ENCODE measurements at places on chromosomes 7 and 10. TPM values are rescaled to one million over a fixed set of nuclear protein-coding genes. Genes with fewer than 3 reads are reported as not detected.
A peak's percentile ranks its signal among the peaks of the same experiment; 100 is the strongest.

DNA sequence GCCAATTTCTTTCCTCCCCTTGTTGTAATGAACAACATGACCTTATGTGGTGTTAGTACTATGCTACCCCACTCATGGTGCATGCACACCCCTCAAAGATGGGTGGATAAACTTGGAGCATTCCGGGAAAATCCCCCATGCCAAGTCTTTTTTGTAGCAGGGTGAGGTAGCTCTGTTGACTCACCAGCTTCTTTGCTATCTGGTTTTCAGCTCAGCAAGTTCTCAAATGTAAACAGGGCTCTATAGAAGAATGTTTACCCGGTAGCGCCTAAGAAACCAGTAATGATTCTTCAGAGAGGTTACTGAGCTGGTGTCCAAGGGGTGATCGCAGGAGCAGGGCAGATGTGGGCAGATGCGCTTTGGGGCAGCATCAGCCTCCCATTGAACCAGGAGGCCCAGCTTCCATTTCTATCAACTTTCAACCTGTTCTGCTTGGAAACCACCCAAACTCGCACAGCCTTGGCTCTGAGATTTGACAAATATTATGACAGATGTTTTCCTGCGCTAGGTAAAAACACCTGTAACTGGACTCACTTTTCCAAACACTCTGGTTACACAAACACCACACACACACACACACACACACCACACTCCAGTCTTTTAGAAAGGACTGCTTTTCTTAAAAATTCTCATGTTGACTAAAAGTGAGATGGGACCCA, 87.8 kb downstream of the ZRANB1 start:
- peak; percentile 50 for DNase-seq

GRCh38 chr7:149783386-149784250, 10.2 kb upstream of the ZNF467 start:
- no peak for DNase-seq

The UNCX gene
- polyA plus RNA-seq: not detected

DNA sequence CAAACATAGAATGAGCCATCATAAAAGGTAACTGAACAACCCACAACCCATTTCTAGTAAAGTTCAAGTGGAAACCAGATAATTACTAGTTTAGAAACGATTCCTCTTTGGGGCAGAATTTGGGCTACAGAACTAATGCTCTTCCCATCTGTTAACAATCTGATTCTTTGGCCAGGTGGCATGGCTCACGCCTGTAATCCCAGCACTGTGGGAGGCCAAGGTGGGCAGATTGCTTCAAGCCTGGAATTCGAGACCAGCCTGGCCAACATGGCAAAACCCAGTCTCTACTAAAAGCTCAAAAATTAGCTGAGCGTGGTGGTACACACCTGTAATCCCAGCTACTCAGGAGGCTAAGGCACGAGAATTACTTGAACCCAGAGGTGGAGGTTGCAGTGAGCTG, 18.5 kb downstream of the CYP51A1 start:
- DNase-seq: no peak

The TCAF2 gene
- 1.9 TPM for polyA plus RNA-seq

The HNRNPA2B1 gene
- 602 TPM for polyA plus RNA-seq

The TDRD1 gene
- 0.22 TPM for polyA plus RNA-seq

- peak; percentile 96 for DNase-seq
These were observed 966.0 kb downstream of the LRMDA start for GRCh38 chr10:76397181-76398042.

The SORBS1 gene
- 0.26 TPM for polyA plus RNA-seq

The EIF4H gene
- 292 TPM for polyA plus RNA-seq

DNA sequence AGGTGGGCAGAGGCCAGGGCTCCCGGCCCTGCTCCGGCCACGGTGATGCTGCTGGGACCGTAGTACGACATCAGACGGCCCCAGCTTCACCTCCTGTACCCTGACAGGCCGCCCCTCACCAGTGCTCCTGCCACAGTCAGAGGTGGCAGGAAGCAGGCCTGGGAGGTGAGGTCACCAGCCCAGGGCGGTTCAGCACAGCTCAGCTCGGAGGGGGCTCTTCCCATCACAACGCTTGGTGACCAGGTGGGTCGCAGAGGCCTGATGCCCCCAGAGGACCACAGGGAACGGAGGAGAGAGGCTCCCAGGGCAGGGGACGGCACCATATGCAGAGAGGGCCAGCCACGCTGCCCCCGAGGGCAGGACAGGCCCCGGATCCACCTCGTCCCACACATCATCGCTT, 8.8 kb downstream of the MICALL2 start:
- DNase-seq: no peak

The OR2F2 gene
- polyA plus RNA-seq: not detected

- no peak for DNase-seq
These were observed 395 bp downstream of the ZNF487 start for GRCh38 chr10:43437141-43437870.

The SFXN4 gene
- 18.1 TPM for polyA plus RNA-seq

The TMED4 gene
- 74.5 TPM for polyA plus RNA-seq

DNA sequence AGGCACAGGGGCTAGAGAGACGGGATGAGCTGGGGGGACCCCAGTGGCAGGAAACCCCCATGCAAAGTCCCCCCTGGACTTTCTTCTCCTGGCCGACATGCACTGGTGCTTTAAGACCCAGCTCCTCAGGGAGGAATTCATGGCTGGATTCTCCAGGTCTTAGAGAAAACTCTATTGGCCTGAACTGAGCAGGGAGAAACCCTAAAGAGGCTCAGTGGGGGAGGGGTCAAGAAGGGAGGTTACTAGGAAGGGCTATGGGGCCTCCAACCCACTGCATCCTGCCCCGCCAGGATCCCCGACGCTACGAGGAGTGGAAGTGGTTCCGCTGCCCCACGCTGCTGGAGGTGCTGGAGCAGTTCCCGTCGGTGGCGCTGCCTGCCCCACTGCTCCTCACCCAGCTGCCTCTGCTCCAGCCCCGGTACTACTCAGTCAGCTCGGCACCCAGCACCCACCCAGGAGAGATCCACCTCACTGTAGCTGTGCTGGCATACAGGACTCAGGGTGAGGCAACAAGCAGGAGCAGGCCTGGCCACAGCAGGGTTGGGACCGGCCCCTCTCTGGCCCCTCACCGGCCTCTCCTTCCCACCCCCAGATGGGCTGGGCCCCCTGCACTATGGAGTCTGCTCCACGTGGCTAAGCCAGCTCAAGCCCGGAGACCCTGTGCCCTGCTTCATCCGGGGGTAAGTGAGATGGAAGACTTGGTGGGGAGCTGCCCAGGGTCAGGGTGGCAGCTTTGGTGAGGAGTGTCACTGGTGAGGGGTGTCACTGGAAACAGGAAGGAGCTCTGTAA, 13.8 kb downstream of the ATG9B start:
- DNase-seq: peak; percentile 32

The PPP1R17 gene
- polyA plus RNA-seq: not detected

DNA sequence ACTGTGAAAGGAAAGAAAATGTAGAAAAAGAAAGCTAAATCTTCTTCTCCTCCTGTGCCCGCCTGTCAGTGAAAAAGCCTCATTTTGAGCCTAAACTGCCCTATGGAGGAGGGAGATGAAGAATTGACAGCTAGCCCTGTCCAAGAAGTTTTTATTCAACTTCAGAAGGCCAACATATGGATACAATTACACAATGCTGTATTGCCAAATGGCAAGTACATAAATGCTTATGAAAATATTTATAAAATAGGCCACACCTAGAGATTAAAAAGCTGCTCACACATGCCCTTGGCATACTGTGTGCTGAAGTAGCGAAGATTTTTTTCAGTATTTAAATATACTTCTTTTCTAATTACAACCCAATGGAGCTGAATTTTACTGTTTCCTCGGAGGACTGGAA, 65.1 kb upstream of the NEBL start:
- no peak for DNase-seq

GRCh38 chr10:79905322-79906314, 43.3 kb downstream of the SFTPD start:
- DNase-seq: peak; percentile 9

The LBX1 gene
- not detected for polyA plus RNA-seq

GRCh38 chr10:79459243-79459642, 13.8 kb upstream of the ZCCHC24 start:
- DNase-seq: no peak

DNA sequence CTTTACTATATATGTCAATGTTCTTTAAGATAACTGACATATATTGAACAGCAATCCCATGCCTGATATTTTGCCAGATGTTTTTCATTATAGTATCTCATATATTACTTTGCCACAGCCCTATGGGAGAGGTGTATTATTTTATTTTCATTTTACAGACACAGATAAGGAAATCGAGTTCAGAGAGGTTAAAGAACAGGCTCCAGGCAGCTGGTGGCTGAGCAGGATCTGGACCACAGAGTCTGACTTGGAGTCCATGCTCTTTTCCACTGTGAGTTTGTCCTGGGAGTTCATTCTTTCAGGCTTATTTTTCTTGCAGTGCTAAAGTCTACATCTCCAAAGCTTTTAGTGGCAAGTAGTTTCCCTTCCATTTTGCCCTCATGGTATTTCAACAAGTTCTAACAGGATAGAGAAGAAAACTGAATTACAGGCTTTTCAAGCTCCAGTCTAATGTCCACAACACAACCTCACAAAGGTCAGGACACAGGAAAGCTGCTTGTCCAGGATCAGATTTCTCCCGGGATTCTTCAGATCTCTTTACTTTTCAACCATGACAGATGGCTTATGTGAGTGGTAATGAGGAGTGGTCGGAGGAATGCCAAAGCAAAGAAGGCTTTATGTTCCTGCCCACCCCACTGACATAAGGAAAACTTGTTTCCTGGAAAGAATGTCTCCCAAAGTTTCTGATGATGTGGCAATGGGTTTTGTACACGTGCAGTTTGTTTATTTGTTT, 13.1 kb upstream of the SLC35B4 start:
- DNase-seq: no peak

The GJD4 gene
- not detected for polyA plus RNA-seq

- DNase-seq: no peak
These were observed 39.8 kb upstream of the C10orf67 start for GRCh38 chr10:23384364-23384763.

DNA sequence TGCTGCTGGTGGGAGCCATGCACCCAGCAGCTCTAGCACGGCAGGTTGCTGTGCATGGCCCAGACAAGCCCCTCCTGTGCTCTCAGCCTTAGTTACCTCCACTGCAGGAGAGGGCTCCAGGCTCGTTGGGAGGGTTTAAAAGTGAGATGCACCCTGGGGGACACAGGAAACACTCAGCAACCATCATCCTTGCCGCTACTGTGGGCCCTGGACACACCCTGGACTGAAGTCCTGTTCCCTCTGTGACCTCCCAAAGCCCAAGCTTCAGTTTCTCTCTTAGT, 49.0 kb downstream of the FOXL3 start:
- no peak for DNase-seq

The FAM241B gene
- 0.55 TPM for polyA plus RNA-seq

DNA sequence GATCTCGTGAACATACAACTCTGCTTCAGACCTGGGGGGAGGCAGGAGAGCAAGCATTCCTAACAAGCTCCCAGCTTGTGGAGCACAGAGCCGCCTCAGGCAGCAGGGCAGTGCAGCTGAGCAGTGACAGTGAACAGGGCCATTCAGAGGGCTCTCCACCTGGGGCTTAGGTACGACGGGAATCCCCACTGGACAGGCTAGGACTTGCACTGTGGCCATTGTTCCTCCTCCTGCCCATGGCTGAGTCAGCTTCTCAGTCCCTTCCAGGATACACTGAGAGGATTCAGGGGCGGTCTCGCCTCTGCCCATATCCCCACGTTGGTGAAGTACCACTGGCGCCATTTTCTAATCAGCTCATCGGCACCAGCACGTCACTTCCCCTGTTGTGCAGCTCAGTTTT, 71.1 kb downstream of the FIGNL1 start:
- DNase-seq: no peak

The ASAH2 gene
- polyA plus RNA-seq: 2.1 TPM

The GNA12 gene
- polyA plus RNA-seq: 137 TPM

GRCh38 chr10:100802607-100803006, 57.2 kb downstream of the PAX2 start:
- DNase-seq: no peak

GRCh38 chr10:13987446-13987845, 343.3 kb downstream of the FRMD4A start:
- DNase-seq: peak; percentile 58

The ARHGAP21 gene
- 105 TPM for polyA plus RNA-seq

DNA sequence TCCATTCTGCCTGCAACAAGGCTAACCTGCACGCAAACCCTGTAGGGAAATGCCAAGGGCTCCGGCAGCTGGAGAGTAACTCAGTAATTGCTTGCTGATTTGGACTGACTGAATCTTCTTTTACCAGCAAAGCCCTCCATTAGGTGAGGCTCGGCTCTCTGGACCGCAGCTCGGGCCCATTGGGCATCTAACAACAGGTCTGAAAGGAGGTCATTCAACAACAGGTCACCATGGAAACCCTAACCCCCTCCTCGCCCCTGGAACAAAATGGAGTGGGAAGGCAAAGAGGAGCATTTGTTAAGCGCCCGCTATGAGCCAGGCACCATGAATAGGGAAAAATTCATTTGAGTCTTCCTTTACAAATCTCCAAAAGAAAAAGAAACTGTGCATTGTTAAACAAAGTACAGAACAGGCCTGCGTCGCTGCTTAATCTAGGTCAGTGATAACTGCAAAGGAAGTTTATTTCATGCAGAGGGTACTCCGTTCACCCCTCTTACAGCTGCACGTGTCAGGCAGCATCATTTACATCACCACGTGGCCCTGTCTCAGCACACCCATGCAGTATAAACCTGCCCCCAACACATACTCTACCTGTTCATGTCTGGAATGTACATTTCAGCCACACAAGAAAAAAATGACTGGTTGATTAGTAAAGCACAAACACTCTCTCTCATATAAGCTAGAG, 248.8 kb upstream of the NEBL start:
- no peak for DNase-seq

The GPRIN2 gene
- polyA plus RNA-seq: not detected

- peak; percentile 45 for DNase-seq
These were observed 58.8 kb upstream of the AKR1E2 start for GRCh38 chr10:4767033-4767814.

Data from fibroblast of lung (primary cell).